ENCODE measurements at places on chromosomes 2 and 18.
A peak's percentile ranks its signal among the peaks of the same experiment; 100 is the strongest.

GRCh38 chr18:60732143-60732542 is 359.6 kb upstream of the MC4R start:
- no peak for DNase-seq

GRCh38 chr2:148604927-148605326 is 39.6 kb upstream of the EPC2 start:
- no peak for DNase-seq

DNA sequence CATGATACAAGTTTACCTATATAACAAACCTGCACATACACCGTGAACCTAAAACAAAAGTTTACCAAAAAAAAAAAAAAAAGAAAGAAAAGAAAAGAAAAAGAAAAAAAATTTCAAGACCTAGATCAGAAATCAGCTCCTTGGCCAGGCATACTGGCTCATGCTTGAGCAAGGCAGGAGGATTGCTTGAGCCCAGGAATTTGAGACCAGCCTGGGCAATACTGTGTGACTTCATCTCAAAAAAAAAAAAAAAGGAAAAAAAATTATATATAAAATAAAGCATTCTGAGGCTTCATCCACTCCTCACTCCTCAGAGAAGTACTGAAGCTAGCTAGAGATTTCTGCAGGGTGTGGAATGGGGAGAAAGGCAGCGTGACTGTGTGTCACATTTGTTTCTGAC is 11.8 kb upstream of the PROC start:
- no peak for DNase-seq

GRCh38 chr2:138421971-138422335 is 79.6 kb upstream of the SPOPL start:
- DNase-seq: no peak

DNA sequence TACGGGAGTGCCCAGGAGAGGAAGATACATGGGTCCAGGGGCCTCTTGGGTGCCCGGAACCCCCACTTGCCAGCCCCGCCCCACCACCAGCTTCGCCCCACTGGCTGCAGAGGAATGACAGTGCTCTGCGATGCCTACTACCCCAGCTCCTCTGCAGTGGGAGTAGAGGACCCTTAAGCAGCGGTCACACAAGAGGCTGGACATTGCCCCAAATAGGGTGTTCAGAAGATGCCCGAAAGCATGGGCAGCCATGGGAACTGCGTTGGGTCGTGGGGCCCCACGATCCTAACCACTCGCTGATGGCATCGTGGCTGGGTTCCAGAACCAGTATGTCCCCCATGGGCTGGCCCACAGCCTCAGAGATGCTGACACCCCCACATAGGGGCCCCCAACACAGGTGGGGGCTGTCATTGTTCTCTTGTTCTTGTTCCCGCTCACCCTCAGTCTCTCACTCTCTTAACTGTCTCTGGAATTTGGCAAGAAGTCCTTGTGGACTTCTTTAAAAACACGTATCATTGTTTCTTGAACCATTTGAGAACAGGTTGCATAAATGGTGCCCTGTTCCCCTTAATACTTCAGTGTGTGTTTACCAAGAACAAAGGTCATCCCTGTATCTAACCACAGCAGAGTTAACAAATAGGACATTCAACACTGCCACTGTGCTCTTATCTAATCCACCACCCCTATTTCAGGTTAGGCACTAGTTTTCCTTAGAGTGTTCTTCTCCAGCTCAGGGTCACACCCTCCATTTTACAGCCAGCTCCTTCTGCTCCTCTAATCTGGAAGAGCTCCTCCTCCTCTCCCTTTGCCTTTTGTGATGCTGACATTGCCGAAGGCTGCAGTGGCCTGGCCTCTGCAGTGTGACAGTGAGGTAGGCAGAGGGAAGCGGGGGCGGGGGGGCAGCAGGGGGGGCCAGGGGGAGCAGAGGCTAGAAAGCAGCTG is 76.3 kb downstream of the STPG4 start:
- DNase-seq: no peak

- DNase-seq: no peak
Measured at GRCh38 chr18:23077493-23078256, 57.6 kb upstream of the CABLES1 start.

DNA sequence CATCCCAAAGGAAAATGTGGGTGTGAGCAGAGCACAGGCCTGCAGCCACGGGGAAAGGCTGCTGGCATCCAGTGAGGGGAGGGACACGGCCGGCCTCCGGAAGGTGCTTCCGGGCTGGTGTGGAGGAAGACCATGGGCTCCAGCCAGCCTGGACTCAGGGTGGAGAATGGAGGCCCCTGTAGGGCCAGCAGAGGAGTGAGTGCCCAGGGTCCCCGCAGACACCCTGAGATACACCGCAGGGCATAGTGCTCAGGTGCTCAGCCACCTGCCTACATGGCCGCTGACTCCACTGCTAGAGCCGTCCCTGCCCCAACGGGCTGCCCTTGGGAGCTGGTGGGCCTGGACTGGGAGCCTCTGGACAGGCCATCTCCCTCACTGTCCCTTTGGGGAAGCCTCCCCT is 28.5 kb upstream of the SNTG2 start:
- no peak for DNase-seq

- no peak for DNase-seq
Measured at GRCh38 chr2:23988371-23988770, 21.5 kb upstream of the MFSD2B start.

DNA sequence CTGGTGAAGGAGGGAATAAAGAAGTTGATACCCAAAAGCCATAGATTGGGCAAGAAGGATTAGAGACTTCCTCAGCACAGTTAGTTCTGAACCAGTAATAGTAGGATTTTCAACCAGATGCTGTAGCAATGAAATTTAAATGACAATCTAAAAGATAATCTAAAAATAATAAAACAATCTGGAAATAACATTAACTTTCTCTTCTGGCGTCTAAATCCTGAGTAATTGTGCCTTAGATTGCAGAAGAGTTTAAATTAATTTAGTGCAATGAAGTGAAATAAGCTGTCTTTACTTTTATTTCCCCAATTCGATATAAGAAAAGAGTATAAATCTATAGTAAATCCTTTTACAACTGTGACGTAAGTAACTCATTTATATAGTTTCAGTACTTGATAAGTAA is 186.8 kb upstream of the DOK6 start:
- DNase-seq: no peak

DNA sequence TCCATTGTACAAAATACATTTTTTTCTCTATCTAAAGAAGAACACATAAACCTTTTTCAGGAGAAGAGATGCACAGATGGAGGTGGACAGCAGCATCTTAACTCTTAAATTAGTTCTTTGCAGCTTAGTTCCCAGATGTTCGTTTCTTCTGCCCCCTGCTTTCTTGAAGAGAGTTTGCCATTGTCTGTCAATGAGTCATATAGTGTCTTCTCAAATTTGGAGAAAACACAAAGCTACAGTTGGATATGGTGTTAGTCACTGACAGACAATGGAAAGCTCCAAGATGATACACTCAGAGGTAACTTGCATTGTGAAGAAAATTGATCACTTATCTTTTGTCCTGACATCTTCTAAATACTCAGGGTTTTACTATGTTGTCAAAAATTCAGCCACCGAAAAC is 48.8 kb upstream of the TMEFF2 start:
- no peak for DNase-seq

- no peak for DNase-seq
Measured at GRCh38 chr2:74694281-74694680, 40.2 kb downstream of the SEMA4F start.

DNA sequence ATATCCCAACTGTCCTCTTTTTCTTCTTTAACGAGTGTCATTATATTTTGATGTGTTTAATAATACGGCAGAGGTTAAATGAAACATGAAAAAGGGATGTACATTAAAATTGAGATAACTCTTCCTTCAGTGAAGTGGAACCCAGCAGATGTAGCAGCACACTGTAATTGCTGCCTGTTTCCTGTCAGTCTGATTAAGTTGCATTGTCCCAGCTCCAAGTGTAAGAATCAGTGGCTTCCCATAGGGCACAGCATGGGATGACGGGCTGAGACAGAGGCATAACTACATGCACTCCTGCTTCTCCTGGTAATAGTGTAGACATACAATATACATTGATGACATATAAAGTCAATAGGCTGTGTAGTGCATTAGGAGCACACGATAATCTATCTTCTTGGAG is 175.8 kb upstream of the TCF4 start:
- no peak for DNase-seq

DNA sequence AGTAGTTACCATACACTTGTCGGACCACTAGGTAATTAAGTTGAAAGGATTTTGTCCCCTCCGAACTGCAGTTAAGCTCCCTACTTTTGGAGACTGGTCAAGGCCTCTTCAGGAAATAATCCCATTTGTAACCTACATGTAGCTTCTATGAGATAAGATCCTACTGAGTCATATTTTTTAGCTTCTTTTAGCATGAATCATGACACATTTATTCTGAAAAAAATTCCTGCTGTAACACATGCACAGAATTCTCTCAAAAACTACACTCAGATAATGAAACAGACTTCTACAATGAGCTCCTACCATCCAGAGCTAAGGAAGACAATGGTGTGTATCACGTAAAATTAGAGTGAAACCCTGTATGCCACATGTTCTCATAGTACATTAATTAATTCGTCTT is 100.7 kb upstream of the CCDC195 start:
- DNase-seq: no peak

DNA sequence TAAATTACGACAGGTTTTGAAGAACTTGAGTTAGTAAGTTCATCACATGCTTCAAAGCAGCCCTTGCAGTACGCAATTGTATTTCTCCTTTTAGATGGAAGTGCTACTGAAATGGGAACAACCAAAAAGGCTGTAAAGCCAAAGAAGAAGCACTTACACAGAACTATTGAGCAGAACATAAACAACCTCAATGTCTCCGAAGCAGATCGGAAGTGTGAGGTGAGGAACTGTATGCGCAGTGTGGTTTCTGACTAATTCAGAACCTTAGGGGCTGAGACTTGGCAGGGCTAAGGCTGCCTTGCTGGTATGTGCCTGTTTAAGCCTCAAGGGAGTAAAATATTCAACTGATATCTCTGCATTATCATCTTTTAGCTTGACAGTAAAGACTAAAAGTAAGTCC is 8.4 kb downstream of the NCAPH start:
- peak; percentile 28 for DNase-seq

DNA sequence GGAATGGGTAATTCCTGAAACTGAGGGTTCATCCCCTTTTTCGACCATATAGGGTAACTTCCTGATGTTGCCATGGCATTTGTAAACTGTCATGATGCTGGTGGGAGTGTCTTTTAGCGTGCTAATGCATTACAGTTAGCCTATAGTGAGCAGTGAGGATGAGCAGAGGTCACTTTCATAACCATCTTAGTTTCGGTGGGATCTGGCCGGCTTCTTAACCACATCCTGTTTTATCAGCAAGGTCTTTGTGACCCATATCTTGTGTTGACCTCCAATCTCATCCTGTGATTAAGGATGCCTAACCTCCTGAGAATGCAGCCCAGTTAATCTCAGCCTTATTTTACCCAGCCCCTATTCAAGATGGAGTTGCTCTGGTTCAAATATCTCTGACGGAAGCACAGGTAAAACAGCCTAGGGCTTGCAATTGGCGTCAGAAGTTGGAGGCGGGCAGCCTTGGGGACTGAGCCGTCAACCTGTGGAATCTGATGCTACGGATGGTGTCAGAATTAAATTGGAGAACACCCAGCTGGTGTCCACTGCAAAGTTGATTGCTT is 19.5 kb downstream of the RALBP1 start:
- no peak for DNase-seq

DNA sequence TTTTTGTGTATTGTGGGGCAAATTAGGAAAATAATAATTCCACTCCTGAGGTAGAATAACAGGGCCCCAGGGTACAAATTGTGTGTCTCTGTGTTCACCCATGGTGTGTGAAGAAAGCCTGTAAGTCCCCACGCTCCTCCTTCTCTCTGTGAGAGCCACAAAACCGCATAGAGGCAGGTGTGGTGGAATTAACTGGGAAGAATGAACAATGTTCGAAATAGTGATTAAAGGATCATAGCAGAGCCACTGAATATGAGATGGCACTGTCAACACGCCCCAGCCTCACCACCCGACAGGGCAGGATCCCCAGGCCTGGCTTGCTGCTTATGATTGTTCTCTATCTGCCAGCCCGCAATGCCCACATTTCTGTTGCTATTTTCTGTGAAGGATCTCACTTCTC is 14.1 kb downstream of the IL1RN start:
- DNase-seq: no peak

DNA sequence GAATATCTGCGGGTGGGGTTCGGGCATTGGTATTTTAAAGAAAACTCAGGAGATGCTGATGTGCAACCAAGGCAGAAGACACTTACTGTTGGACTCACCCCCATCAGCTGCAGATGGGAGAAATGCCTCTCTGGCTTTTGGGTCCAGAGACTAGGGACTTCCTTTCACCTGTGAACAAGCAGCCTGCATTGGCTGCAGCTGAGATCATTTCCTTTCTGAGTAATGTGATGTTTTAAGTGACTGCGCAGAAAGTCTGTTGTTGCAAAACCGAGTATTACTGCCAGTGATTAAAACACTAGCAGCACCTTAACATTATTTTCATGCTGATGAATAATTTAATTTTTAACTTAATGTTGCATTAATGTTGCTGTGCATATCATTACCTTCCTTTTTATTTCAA is 143.0 kb downstream of the TSN start:
- no peak for DNase-seq

DNA sequence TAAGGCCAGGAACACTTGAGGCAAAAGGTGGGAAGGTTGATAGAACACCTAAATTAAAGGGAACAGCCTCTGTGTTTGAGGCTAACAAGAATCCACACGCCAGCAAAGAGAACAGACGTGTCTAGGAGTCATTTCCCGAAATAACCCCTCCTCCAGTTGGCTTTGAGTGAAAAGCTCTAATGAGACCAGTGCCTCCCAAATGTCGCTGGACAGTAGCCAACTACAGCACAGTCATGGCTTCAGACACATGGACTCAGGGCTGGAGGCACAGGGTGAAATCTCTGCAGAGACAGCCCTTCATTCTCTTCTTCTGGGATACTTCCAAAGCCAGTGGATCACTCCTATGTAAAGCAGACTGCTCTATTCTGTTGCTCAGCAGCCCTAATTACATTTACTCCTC is 49.6 kb downstream of the SOWAHC start:
- DNase-seq: no peak

DNA sequence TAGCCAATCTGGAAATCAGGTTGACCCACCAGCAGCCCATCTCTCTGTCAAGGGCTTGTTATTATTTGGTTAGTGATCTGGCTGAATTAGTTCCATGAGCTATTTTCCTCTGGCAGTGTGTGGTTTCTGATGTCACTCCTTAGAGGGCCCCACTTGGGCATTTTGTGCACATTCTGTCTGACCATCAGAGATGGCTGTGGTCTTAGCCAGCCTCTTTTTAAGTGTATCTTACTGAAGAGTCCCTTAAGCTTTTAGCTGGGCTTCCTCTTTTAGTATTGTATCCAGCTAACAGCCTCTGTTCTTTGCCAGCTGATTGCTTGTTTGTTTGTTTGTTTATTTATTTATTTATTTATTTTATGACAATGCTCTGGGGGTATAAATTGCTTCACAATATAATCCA is 951.1 kb upstream of the CNTNAP5 start:
- DNase-seq: no peak

GRCh38 chr2:79271456-79271855 is 111.9 kb upstream of the REG3A start:
- no peak for DNase-seq

GRCh38 chr18:77750006-77750405 is 500.4 kb downstream of the GALR1 start:
- DNase-seq: no peak

Measured in GDM1 (cell line).